GM12891 (cell line): ENCODE measurements at places on chromosomes 7 and 10.

GRCh38 chr7:102236102-102236501 is 50.6 kb upstream of the SH2B2 start:
- no peak for DNase-seq

- no peak for DNase-seq
These were observed 3.0 kb upstream of the BUB3 start for GRCh38 chr10:123150986-123151736.

- no peak for DNase-seq
These were observed 127.3 kb downstream of the MARCHF5 start for GRCh38 chr10:92418221-92418620.

- no peak for DNase-seq
These were observed 119.0 kb downstream of the CREB5 start for GRCh38 chr7:28531291-28531690.

DNA sequence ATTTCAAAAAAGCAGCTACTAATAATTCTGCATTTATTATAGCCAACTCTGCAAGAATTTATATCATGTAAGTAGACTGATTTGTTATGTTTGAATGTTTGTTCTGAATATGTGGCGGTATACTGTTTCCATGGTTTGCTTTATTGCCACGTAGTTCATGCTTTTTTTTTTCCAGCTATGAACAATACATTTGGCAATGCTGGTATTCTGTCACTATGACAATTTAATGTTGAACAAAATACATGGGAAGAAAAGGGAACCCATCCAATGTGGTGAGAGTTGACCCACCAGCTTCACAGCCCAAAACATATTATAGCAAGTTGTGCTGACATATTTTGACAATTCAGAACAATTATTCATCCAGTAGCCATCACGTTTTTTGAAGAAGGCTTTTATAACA is 145.6 kb downstream of the CCDC71L start:
- DNase-seq, result no peak

DNA sequence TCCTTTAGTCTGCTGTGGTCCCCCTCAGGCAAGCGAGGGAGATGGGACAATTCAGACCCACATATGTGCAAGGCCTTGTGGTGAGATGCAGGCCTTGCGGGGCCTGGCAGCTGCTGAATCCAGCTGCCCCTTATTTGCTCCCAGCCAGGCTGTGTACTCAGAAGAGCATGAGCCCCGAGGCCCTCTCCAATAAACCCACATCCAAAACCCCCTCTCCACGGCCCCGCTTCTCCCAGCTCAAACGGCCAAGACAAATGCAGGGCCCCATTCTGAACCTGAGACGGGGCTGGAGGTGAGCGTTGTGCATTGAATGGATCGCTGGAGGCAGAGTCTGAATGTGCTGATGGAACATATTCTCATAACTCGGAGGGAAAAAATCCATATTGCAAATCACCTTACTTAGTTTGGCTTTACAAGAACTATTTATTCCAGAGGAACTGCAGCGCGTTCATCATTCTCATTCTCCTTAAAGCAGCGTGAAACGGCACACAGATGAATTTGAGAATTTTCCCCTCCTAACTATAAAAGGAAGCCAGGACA is 169.2 kb upstream of the LYZL2 start:
- DNase-seq, result no peak

DNA sequence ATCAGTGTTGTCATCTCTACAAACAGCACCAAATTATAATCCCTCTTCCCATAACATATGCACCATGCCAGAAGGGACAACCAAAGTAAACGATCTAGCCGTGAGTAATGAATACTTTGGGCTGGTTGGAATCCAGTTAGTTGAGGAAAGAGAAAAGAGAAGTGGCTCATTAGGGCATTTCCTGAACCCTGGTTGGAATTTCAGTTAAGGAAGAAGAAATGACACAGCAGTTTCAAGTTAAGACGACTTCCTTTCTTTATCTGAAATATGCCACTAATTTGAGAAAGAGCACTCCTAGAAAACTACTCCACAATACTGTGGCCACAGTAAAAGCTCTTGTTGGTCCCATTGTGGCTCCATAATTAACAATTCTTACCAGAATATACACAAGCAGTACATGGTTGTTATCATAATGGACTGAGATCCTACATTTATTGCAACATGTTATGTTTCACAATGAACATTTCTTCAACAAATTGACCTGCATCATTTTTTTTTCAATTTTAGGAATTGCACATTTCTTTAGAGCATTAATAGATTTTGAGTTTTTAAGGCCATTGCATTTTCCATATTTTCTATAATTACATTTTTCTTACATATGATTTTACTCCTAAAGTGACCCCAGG is at the start of gene TFEC:
TFEC (minus strand) TSS at position 113 of the 626 bp plus-strand sequence. CDS start 46,322 bp downstream, outside the sequence.
- no peak for DNase-seq

DNA sequence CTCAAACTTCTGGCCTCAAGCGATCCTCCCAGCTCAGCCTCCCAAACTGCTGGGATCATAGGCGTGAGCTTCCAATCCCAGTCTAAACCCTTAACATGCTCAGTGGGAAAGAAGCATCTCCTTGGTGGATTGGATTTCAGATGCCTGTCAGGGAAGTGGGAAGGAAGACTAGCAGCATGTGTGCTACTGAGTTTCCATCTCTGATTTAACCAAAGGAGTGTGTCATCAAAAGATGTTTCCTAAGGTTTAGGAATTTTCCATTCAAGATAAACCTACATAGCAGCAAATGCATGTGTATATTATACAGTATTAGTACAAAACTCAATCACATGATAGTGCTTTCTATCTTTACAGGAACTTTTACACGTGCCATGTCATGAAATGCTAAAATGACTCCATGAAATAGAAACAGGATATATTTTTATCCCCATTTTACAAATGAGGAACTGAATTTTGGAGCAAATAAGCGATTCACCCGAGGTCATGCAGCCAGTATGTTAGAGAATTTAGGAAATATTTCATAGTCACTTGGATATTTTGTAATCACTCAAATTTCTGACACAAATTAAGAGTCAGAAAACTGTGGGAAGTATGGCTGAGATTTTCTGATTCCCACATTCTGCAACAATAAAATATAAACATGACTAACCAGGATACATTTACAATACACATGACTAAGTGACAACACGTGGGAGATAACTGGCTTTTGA is 11.4 kb upstream of the TMEM26 start:
- no peak for DNase-seq

DNA sequence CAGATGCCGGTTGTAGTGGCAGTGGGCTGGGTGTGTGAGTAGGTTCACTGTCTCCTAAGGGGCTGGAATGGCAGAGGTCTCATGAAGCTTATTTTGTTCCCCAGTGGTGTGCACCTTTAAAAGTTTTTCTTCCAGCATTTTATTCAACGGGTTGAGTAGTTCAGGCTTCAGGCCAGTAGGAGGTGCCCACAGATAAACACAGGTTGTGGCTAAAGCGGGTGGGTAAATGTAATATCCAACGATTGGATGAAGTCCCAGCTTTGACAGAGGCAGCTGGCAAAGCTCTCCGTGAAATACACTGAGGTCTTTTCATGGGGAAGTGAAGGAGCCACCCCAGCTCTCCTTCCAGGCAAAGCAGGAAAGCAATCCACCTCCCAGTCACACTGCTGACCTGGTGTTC is 339.8 kb upstream of the LRRTM3 start:
- DNase-seq, result no peak

DNA sequence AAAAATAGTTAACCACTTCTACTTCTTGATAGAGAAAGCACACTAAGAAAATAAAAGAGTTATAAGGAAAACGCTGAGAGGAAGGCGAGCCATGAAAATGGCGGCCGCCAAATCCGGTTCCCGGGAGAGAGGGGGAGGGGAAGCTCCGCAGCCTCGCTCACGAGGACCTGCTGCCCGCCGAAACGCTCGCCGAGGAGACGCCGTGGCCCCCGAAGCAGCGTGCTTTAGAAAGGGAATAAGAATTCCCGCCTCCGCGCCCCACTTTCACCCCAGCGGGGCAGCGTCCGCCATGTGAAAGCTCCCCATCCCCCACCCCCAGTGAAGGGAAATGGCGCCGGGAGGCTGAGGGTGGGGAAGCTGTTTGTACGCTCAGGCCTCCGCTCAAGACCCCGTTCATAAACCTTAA is 505 bp downstream of the HNRNPA2B1 start:
- no peak for DNase-seq

DNA sequence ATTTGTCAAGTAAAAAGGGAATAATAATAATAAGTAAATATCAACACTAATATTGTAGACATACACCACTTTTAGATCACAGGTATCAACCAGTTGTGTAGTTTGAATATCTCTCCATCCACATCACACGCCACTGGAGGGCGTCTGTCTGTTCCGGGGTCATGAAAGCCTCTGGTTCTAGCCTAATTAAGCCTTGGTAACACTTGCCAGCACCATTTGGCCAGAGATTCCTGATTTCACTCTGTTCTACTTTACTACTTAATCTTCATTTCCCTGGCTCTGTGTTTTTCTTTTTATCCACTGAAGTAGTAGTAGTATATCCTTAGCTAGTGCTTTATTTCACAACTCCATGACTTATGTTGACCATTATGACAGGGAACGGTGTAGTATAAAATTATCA is 285.6 kb upstream of the POM121L12 start:
- DNase-seq, result no peak

- DNase-seq, result peak; percentile 69
These were observed 3.1 kb upstream of the CUX1 start for GRCh38 chr7:101814081-101814990.

DNA sequence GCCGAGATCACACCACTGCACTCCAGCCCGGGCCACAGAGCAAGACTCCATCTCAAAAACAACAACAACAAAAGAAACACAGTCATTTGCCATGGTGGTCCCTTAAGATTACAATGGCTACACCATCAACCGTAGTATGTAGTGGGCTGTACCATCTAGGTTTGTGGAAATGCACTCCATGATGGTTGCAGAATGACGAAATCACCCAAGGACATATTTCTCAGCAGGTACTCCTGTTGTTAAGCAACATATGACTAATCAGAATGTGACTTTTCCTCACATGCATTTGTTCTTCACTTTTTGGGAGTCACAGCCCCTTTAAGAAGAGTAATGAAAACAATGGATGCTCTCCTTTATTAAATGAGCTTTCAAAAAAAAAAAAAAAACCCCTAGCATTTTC is 11.0 kb downstream of the SVIL start:
- no peak for DNase-seq

- DNase-seq, result no peak
These were observed 77.4 kb upstream of the C1GALT1 start for GRCh38 chr7:7104971-7105370.

- DNase-seq, result peak; percentile 6
These were observed 139.2 kb downstream of the ETV1 start for GRCh38 chr7:13850185-13850752.

- no peak for DNase-seq
These were observed 56.9 kb downstream of the RBM20 start for GRCh38 chr10:110700947-110701616.
